Suppressor macrophage treated with lipopolysaccharide for 1 hour (primary cell): ENCODE measurements at places on chromosomes 16 and 17.
A peak's percentile ranks its signal among the peaks of the same experiment; 100 is the strongest.

- DNase-seq = no peak
Measured at GRCh38 chr17:46853896-46854444, 2.6 kb downstream of the WNT9B start.

DNA sequence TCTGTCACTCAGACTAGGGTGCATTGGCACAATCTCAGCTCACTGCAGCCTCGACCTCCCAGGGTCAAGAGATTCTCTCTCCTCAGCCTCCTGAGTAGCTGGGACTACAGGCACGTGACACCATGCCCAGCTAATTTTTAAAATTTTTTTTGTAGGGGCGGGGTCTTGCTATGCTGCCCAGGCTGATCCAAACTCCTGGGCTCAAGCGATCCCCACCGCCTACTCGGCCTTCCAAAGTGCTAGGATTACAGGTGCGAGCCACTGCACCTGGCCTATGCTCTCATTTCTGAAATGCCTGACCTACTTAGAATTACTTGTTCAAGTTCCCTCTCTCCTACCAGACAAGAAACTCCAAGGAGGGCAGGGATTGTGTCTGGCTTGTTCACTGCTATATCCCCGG is 5.1 kb upstream of the GP2 start:
- no peak for DNase-seq

- DNase-seq = no peak
Measured at GRCh38 chr17:80786470-80786869, 205.2 kb upstream of the CHMP6 start.

- no peak for DNase-seq
Measured at GRCh38 chr16:30992931-30993816, 8.2 kb downstream of the HSD3B7 start.

- peak; percentile 95 for DNase-seq
Measured at GRCh38 chr17:81101614-81102306, 63.5 kb upstream of the PVALEF start.

DNA sequence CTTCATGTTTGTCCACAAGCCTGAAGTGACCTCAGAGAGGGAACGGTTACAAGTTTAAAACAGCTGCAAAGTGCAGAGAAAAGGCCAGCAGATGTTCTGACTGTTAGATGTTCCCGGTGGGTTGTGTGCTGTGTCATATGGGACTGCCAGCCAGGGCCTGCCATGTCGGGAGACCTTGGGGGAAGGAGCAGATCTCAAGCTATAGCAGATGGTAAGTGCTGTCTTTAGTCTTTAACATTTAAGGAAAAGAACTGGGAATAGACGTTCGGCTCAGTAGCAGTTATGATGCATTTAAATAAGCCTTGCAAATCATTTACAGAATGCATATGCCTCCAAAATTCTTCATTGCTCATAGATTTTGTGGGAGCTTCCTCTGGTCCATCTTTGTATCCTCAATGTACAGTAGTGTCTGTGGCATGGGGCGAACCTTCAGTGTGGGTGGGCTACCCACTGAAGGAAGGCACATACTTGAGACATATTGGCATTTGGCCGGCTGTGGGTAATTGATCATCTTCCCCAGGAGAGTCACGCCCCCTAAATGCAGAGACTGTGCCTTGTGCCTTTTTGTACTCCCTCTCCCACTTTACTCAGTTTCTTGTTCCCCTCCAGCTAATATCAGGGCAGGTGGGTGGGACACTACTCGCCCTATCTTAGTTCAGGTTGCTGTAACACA is 131.9 kb downstream of the NPIPB5 start:
- no peak for DNase-seq

DNA sequence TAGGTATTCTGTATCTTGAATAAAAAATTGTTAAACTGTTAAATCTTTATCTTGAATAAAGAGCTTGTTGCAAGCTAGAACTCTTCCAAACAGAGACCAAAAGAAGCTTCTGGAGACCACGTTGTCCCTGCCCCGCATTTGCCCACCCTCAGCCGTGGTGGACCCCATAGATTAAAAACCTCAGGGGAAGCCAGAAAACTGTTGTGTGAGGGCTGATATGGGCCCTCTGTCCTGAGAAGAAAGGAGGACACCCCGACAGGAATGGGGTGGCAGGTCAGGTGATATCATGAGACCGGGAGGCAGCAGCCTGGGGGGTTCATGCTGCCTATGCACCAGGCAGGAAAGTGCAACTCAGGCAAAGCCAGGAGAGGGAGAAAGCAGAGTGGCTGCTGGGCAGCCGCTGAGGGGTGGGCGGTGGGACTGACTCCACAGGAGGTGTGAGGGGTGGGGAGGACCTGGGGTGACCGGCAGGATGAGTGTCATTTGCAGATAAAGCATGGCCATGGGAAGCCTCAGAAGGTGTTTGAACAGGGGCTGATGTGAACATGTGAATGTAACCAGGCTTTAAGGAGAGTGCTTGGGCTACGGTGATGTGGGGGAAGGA is 147.8 kb downstream of the IRF8 start:
- no peak for DNase-seq

- DNase-seq = no peak
Measured at GRCh38 chr17:32806646-32807045, 70.3 kb downstream of the MYO1D start.

- DNase-seq = peak; percentile 61
Measured at GRCh38 chr16:9159839-9160550, 68.6 kb downstream of the HAPSTR1 start.

GRCh38 chr16:68590201-68590994 is 51.3 kb downstream of the ZFP90 start:
- peak; percentile 76 for DNase-seq

DNA sequence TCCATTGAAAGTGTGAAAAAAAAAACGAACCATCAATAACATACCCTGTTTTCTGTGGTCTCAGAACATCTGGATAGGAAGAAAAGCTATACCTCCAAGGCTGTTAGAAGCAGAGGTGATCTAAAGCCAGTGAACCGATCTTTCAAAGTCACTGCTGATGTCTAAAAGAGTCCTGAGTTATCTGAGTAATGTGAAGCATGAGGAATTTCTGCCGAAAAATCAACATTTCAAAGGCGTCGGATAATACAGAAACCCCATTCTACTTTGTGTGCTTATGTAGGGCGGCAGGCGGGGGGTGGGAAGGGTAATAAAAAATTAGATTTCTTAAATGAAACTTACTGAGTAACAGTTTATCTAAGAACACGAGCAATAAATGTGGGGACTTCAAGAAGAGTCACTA is 3.9 kb downstream of the XYLT1 start:
- no peak for DNase-seq

GRCh38 chr17:75031972-75032719 is 14.6 kb downstream of the ATP5PD start:
- DNase-seq = peak; percentile 88

- DNase-seq = no peak
Measured at GRCh38 chr17:2259769-2260536, 43.6 kb downstream of the SMG6 start.

- no peak for DNase-seq
Measured at GRCh38 chr17:55233840-55234239, 30.9 kb upstream of the HLF start.

DNA sequence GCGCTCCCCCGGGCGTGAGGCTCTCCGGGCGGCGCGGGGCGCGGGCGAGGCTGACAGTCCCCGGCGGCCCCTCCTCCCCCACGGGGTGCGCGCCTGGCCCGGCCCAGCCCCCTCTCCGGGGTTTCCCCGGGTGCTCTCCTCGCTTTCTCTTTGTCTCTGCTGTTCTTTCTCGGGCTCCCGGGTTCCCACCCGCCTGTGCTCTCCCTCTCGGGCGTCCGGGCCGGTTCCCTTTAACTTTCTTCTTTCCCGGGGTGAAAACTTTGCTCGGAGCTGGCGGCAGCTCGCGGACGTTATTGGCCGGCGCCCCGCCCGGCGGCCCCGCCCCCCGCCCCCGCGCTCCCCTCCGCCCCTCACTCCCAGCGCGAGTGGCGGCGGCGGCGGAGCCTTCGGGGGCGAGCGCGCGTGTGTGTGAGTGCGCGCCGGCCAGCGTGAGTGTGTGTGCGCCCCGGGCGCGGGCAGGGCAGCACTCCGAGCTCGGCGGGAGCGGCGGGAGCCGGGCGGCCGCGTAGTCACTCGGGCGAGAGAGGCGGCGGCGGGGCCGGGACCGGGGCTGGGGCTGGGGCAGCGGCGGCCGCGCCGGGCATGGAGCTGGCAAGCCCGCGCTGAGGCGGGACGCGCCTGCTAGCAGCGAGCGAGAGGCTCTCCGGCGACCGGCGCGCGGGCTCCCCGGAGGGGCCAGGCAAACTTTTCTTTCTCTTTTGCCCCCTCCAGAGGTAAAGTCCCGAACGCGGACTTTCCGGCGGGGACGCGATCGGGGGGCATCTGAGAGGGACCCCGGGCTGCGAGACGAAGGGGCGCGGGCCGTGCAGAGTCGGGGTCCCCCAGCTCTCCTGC is at the start of gene NTN1:
Gene NTN1, plus strand, starts transcription at position 353 of the 834 bp plus-strand sequence. CDS start 864 bp downstream, outside the sequence.
- peak; percentile 67 for DNase-seq

GRCh38 chr16:35192993-35193392 is 1733.6 kb downstream of the TP53TG3F start:
- no peak for DNase-seq

DNA sequence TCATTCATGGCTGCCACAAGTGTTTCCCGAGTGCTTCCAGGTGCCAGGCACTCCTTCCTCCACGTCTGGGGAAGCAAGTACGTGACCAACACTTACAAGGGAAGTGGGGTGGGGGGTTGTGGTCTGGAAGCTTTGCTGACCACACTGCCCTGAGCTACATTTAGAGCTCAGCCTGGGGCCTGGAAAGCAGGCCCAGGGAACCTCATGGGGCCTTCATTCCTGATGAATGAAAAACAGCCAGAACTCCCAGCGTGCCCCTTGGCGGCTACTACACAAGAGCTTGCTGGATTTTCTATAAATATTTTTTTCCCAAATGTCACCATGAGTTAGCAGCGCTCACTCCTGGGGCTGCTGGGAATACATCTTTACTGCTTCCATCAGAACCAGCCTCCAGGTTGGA is 73.3 kb downstream of the ABCC12 start:
- DNase-seq = no peak

DNA sequence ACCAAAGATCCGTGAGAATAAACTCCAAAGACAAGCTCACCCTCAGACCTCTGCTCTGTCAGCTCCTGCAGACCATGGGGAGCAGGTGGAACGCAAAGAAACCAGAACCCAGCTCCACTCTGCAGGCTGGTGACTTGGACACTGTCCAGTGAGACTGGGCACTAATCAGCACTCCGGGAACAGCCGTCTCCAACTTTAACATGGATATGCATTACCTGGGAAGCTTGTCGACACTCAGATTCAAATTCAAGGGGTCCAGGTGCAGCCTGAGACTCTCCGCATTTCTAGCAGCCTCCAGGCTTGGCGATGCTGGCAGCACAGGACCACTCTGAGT is 9.1 kb downstream of the SLX4 start:
- DNase-seq = no peak

GRCh38 chr17:48198950-48199541 is 91.5 kb downstream of the SNX11 start:
- DNase-seq = peak; percentile 5

- no peak for DNase-seq
Measured at GRCh38 chr17:78788451-78788850, 6.4 kb upstream of the CYTH1 start.

- DNase-seq = peak; percentile 83
Measured at GRCh38 chr16:14070877-14071575, at the start of gene MRTFB. TSS of gene MRTFB (plus strand) at chr16:14071319. CDS start at chr16:14140607, 69,288 bp downstream.

DNA sequence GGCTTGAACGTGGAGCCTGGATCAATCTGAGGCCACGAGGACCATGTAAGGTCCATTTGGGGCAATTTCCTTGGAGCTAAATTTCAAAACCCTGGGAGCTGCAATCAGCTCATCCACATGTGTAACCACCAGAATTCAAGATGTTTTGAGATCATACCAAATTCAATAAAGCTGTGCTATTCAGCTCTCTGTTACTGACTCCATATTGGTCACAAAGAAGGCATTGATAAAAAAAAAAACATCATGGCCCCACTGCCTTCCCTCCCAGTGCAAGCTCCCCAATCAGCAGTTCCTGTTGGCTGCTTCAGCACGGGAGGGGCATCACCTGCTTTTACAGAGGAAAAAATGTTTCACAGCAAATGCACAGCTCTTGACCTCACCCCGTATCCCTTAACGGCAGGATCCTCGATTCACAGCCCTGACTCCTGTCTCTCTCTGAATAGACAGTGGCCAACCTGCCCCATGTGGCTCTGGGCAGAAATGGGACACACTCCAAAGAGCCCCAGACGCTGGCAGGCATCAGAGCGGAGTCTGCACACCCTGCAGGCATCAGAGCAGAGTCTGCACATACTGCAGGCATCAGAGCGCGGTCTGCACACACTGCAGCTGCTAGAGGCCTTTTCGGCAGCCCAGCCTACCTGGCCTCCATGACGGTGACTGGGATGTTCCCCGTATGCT is 37.1 kb downstream of the FANCA start:
- no peak for DNase-seq

GRCh38 chr16:85422196-85422631 is 190.9 kb upstream of the GSE1 start:
- peak; percentile 51 for DNase-seq

GRCh38 chr17:81539571-81539900 is 11.4 kb downstream of the FSCN2 start:
- no peak for DNase-seq
